CD4-positive, alpha-beta T cell treated with Interleukin-15 for 1 hour (primary cell): ENCODE measurements at places on chromosomes 16 and 17.

GRCh38 chr17:76562734-76563148 lies 22.9 kb downstream of the PRCD start:
- DNase-seq: no peak

- DNase-seq: no peak
Measured at GRCh38 chr16:12344577-12345343, 368.2 kb downstream of the SNX29 start.

DNA sequence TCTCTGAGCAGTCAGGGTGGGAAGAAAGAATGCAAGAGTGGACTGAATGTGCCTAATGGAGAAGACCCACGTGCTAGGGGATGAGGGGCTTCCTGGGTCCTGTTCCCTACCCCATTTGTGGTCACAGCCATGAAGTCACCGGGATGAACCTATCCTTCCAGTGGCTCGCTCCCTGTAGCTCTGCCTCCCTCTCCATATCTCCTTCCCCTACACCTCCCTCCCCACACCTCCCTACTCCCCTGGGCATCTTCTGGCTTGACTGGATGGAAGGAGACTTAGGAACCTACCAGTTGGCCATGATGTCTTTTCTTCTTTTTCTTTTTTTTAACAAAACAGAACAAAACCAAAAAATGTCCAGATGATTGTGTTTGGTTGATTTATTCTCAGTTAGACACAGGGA lies 14.1 kb downstream of the IGFBP4 start:
- no peak for DNase-seq

GRCh38 chr17:2090804-2091534 lies 36.1 kb downstream of the HIC1 start:
- no peak for DNase-seq

- DNase-seq: peak; percentile 40
Measured at GRCh38 chr17:48597778-48598631, 4.4 kb upstream of the HOXB5 start.

DNA sequence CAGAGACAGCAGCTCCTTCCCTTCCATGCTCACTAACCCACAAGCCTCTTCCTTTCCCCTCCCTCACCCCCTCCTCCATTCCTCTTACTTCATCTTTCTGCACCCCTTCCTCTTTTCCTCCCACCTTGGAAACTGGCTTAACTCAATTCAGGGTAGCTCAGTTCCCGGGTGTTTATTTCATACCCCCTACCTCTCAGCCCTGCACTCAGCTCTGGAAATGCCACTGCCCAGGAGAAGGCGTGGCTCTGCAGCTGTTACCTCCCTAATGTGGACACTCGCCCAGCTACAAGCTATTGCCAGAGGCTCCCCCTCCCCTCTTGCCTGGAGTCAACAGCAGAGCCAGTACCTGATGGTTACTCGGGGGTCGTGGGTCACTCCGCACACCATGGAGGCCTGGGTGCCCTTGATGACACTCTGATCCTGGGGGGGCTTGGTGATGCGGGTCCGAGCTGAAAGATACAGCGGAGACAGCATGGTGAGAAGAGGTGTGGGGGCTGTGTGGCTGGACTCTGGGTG lies 118.4 kb upstream of the CDC42EP4 start:
- no peak for DNase-seq

GRCh38 chr16:266258-267164 lies 9.2 kb downstream of the RGS11 start:
- DNase-seq: no peak

- no peak for DNase-seq
Measured at GRCh38 chr16:89612415-89613166, 851 bp upstream of the DPEP1 start.

- peak; percentile 50 for DNase-seq
Measured at GRCh38 chr16:50742576-50743200, 802 bp downstream of the CYLD start.

DNA sequence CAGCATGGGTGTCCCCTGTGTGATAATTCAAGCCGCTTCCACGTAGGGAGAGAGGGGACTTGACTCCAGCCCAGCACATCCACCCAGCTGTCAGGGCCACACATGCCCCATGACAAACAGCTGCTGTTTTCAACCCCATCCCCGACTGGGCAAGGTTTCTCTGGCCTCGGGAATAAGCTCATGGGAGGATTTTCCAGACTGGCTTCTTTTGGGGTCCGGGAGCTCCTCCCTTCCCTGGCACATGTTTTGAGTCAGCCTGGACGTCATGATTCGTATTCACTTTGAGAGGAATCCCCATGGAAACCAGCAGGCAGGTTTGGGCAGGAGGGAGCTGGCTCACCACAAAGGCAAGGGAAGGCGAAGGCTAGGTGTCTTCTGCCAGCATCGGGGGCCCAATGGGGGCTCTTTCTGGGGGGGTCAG lies 156.4 kb downstream of the CMIP start:
- DNase-seq: no peak

GRCh38 chr16:30775392-30776188 lies 11.4 kb downstream of the ZNF629 start:
- peak; percentile 57 for DNase-seq

- DNase-seq: no peak
Measured at GRCh38 chr17:34527908-34528470, 51.4 kb upstream of the TMEM132E start.

GRCh38 chr16:69324585-69325253 lies 5.7 kb downstream of the PDF start:
- DNase-seq: no peak

DNA sequence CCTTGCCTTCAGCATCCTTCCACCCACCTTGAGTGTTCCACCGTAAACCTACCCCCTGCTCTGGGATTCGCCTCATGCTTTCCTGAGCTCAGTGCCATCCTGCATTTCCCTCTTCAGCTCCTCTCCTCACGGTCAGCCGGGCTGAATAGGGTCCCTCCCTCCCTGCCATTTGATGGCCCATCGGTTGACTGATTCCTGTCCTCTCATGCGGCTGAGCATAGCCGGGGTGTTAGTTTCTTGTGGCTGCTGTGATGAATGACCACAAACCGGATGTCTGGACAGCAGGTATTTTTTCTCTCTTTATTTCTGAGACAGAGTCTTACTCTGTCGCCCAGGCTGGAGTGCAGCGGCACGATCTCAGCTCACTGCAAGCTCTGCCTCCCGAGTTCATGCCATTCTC lies 44.1 kb upstream of the MGAT5B start:
- no peak for DNase-seq

DNA sequence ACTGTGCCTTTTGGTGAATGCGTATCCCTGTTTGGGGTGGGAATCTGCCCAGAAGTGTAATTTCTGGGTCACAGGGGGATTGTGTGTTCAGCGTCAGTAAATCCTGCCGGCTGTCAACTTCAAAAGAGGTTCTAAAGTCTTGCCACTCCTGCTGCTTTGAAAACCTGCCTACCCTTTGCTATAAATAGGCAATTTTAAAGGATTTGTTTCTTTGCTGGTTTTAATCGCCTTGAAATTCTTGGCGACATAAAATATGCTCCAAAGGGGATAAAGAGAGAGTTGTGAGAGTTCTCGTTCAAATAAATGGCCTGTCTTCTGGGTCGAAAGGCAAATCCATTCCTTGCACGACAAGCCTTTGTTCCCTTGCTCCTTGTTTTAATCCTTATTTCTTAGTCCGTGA lies 143.4 kb downstream of the IRF8 start:
- DNase-seq: no peak

GRCh38 chr17:8146381-8147140 lies 5.6 kb downstream of the PER1 start:
- DNase-seq: no peak

GRCh38 chr16:23145608-23146007 lies 3.6 kb downstream of the USP31 start:
- DNase-seq: no peak

- DNase-seq: no peak
Measured at GRCh38 chr17:81417049-81417878, 22.0 kb downstream of the BAHCC1 start.

DNA sequence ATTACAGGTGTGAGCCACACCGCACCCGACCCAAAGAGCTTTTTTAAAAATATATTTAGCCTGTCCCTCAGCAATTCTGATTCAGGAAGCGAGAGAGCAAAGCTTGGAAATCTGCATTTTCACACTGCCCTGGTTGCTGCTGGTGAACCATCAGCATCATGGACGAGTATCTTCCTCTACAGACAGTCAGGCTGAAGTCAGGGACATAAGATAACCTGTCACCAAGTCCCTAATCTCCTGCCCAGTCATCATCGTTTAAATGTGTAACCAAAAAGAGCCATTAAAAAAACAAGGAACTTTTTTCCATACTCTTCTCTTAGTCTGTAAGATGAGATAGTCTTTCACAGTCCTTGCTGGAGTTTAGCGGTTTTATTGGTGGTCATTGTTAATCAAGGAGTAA lies 6.7 kb downstream of the PMM2 start:
- DNase-seq: no peak

- DNase-seq: no peak
Measured at GRCh38 chr17:51685287-51685909, 425.1 kb downstream of the UTP18 start.

DNA sequence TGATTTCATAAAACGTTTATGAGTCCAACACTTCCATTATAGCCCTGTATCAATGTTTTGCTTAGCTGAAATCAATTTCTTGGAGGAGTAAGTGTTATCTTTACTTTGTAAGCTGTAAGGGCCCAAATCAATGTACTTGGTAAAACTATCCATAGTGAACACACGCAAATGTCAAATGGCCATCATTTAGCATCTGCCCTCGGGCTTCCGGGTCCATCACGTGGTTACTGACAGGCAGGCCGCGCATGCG lies 687 bp upstream of the NARF start:
- DNase-seq: no peak

- no peak for DNase-seq
Measured at GRCh38 chr17:79490530-79490929, 120.3 kb downstream of the RBFOX3 start.

DNA sequence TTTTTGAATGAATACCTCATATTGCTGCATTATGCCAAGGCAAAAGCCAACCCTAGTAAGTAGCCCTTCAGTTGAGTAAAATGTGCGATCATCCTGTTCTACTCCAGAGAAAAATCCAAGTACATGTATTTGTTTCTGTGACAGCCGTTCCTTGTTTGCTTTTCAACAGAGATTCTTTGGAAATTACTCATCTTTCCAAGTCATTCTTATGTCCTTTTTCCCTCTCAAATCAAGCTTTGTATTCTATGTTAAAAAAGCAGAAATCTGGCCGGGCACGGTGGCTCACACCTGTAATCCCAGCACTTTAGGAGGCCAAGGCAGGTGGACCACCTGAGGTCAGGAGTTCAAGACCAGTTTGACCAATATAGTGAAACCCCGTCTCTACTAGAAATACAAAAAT lies 112.9 kb upstream of the HAS3 start:
- DNase-seq: no peak

GRCh38 chr17:82416771-82417170 lies 1.4 kb upstream of the HEXD start:
- no peak for DNase-seq

- no peak for DNase-seq
Measured at GRCh38 chr16:85610059-85610445, 3.1 kb upstream of the GSE1 start.

GRCh38 chr17:77889866-77890760 lies 68.4 kb upstream of the TNRC6C start:
- DNase-seq: peak; percentile 5

- DNase-seq: no peak
Measured at GRCh38 chr16:17270683-17271109, 200.1 kb downstream of the XYLT1 start.

DNA sequence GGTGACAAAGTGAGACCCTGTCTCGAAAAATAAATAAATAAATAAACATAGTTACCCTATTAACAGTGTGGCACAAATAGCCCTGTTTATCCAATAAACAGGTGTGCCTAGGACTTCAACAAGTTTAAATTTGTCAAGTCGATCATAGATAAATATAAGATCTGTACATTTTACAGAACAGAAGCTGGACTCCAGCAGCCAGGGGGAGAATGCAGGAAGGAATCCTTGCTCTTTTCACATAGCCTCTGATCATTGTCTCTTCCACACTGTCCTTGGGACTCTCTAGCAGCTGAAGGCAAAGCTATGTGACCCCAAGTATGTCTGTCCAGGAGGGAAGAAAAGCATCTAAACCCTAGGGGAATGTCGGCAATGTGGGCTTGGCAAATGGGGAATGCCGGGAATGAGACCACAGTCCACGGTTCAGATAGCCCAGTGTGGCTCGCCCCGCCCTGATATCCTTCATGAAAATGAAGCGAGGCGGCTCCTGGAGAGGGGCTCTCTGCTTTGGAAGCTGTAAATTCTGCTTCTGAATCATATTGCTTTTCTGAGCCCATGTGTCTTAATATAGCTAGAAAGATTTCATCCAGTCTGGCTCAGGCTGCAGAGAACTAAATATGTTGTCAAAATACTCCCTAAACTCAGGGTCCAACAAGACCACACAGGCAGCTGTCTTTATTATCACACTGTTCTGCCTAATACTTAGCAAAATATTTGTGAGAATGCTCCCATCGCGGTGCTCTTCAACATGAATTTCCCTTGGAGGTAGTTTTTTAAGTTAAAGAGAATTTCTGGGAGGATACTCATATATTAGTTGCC lies 24.9 kb upstream of the GRB2 start:
- DNase-seq: no peak

DNA sequence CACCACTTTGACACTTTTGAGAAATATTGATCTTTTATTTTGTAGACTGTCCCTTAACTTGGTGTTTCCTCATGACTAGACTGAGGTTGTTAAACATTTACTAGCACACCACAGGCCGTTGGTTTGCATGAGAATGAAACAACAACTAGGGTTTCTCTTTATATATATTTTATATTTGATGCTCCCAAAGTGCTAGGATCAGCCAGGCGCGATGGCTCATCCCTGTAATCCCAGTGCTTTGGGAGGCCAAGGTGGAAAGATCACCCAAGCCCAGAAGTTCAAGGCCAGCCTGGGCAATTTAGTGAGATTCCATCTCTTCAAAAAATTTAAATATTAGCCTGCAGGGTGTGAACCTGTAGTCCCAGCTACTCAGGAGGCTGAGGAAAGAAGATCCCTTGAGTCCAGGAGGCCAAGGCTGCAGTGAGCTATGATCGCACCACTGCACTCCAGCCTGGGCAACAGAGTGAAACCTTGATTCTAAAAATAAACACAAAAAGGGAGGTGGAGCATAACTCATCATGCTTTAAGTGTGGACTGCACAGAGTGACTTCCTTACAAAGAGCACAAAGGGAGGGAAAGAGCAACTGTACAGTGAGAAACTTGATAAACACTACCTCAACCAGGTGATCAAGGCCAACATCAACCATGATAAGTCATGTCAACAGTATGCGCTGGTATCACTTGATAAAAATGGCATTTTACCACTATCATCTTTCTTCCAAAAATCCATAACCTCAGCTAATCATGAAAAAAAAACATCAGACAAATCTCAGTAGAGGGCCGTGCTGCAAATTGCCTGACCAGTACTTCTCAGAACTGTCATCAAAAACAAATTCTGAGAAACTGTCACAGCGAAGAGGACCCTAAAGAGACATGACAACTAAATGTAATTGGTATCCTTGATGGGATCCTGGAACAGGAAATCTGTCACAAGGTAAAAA lies 72.8 kb upstream of the ATF7IP2 start:
- no peak for DNase-seq
